Stimulated activated CD4-positive, alpha-beta T cell treated with anti-CD3 and anti-CD28 coated beads, Interleukin-2, amount 100 ng/mL, for 48 hours (primary cell): ENCODE measurements at places on chromosomes 6 and 20.

- DNase-seq, result no peak
These were observed 115.5 kb downstream of the TNFAIP3 start for GRCh38 chr6:137982418-137983189.

DNA sequence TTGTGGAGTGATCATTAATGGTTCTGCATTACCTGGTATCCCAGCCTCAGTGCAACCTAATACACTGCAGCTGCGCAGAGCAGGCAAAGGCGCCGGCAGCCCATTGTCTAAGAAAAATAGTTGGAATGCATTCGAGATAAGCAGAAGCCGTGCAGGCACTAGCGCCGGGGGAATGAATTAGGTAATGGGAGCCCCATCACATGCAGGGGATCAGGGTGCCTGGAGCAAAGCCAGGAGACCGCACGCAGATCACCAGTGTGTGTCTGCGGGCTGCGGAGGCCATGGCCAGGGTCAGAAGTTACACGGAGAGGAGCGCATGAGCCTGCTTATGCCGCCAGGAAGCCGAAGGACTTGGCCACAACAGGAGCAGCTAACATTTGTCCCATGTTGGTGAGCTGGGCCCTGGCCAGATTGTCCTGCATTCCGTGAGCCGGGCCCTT, 156.8 kb downstream of the DLL1 start:
- DNase-seq, result no peak

DNA sequence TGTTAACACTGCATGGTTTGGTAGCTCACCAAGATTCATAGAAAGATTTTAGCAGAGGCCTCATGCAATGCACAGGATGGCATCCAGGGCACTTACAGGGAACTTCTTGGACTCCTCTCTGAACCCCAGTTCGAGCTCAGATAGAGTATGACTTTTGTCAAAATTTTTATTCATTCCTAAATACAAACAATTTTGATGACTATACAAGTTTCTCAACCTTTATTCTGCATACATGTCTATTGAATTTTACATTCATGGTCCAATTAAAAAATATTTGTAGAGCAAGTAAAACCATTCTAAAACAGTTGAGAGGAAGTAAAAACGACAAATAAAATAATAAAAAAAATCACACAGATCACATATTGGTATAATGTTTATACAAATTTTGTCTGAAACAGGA, 219.0 kb upstream of the MAN1A1 start:
- DNase-seq, result no peak

GRCh38 chr6:157233156-157233555, 90.2 kb downstream of the TMEM242 start:
- DNase-seq, result no peak

DNA sequence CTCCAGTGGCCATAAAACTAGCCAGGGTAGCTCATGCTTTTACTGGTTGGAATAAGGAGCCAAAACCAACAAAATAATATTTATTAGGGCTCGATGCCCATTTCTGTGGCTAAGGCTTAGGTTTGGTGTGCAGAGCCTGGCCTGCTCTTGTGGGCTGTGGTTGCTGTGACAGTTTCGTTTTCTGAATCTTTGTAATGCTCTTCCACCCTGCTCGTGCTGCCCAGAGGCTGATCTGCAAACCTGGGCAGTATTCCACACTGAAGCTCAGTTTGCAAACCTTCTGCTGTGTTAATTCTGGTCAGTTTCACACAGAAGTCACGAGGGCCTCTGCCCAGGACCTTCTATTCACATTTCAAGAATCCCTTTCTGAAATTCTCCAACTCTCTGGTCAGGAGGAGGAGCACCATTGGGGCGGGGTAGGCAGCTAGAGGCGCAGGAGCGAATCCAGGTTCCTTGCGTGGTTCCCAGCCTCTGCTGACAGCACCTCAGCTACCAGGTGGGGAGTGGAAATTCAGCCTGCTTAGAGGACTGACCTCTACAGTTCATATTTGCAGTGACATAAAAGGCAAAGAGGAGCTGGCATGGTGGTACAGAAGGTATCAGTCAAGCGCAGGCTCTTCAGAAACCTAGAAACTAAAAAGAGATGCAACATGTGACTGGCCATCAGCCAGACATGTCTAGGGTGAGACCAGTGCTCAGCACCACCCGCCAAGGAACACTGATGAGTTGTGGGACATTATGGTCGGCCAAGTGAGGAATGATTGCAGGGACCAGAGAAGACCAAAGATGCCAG, 14.3 kb upstream of the C20orf144 start:
- no peak for DNase-seq

DNA sequence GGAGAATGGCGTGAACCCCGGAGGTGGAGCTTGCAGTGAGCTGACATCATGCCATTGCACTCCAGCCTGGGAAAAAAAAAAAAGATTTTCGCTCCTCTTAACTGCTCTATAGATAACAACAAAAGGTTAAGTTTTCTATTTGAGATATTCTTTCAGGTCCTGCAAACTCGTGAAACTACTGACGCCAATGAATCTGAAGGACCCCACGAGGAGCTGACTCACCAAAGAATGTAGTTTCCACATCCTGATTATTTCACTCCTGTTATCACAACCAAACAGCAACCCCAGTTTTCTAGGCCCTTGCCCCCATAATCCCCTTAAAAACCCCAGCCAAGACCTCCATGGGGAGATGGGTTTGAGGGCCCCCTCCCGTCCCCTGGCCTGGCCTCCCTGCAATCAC, 58.7 kb downstream of the OTOR start:
- DNase-seq, result no peak

GRCh38 chr20:2093159-2093781, 8.4 kb upstream of the STK35 start:
- DNase-seq, result peak; percentile 15

GRCh38 chr6:168447282-168447681, 6.3 kb downstream of the SMOC2 start:
- no peak for DNase-seq

GRCh38 chr6:13248053-13248452, 80.3 kb downstream of the TBC1D7 start:
- DNase-seq, result no peak

GRCh38 chr6:83860359-83860755, 868 bp downstream of the CYB5R4 start:
- no peak for DNase-seq

DNA sequence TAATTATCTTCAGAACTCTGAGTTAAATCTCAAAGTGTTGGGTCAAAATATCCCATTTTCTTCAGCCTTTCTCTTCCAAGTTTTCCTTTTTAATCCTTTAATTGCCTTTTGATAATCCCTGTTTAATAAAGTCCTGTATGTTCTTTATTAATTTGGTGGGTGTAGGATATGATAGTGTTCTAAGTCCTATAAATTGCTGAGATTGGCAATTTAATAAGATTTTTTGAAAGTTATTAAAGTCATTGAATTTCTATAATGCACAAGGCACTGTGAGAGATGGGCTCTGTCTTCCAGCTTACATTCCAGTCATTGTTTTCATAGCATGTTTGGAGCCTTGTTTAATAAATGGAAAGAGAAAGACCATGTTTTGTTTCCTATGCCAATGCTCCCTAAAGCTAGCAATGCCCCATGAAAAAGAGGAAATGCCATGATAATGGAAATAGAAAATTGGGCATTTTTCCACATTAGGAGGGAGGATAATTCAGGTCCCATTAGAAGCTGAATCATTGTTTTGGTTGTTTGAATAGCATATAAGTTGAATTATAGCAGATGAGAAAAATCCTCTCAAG, 404.8 kb downstream of the CD109 start:
- no peak for DNase-seq

- no peak for DNase-seq
These were observed 9.9 kb downstream of the BCL2L1 start for GRCh38 chr20:31712564-31713311.

GRCh38 chr20:41344938-41345728, 4.5 kb downstream of the LPIN3 start:
- no peak for DNase-seq

- no peak for DNase-seq
These were observed 84.3 kb downstream of the SHLD1 start for GRCh38 chr20:5834436-5835005.

- DNase-seq, result peak; percentile 90
These were observed 30.6 kb upstream of the ZNF184 start for GRCh38 chr6:27503436-27504030.

GRCh38 chr20:15658295-15658694, 915.0 kb downstream of the KIF16B start:
- no peak for DNase-seq

DNA sequence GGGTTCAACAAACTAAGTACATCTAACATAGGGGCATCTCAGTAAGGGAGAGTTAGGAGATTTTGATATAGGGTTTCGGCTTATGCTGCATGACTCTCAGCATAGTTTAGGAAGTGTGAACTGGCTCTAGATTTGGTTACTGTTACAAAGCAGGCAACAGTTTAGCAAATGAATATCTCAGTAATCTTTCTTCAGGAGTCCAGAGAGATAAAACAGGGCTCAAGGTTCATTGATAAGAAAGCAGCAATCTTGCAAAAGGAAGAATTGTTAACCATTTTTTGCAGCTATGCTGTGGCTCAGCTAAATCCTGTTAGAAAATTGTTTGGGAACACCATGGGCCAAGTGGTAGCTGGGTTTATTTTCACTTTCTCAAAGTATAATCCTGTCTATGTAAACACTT, 161.3 kb downstream of the MEI4 start:
- no peak for DNase-seq

- DNase-seq, result no peak
These were observed 58.0 kb downstream of the TBXT start for GRCh38 chr6:166109608-166110007.

GRCh38 chr20:23668477-23668951, 20.3 kb downstream of the CST4 start:
- peak; percentile 28 for DNase-seq

- no peak for DNase-seq
These were observed 764 bp upstream of the SNAP25 start for GRCh38 chr20:10217721-10218410.

- peak; percentile 44 for DNase-seq
These were observed 27.8 kb downstream of the FGD2 start for GRCh38 chr6:37033255-37033654.

DNA sequence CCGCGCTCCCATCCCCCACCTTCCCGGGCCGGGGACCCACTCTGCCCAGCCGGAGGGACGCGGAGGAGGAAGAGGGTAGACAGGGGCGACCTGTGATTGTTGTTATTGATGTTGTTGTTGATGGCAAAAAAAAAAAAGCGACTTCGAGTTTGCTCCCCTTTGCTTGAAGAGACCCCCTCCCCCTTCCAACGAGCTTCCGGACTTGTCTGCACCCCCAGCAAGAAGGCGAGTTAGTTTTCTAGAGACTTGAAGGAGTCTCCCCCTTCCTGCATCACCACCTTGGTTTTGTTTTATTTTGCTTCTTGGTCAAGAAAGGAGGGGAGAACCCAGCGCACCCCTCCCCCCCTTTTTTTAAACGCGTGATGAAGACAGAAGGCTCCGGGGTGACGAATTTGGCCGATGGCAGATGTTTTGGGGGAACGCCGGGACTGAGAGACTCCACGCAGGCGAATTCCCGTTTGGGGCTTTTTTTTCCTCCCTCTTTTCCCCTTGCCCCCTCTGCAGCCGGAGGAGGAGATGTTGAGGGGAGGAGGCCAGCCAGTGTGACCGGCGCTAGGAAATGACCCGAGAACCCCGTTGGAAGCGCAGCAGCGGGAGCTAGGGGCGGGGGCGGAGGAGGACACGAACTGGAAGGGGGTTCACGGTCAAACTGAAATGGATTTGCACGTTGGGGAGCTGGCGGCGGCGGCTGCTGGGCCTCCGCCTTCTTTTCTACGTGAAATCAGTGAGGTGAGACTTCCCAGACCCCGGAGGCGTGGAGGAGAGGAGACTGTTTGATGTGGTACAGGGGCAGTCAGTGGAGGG, 2.8 kb downstream of the SOX4 start:
- peak; percentile 1 for DNase-seq

DNA sequence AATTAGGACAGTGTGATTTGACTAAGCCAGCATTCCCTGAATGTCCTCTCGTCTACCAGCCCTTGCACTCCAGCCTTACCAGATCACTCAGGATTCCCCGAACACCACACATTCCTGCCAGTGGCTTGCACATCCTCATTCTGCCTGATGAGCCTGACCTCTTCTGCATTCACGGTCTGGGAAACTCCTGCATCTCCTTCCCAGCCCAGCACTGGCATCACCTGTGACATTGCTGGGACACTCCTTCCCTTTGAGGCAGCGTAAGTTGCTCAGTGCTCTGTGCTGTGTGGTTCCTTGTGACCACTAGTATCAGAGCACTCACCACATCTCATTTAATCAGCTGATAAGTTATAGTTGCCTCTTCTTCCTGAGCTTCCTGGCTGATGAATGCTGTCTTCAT, 17.3 kb downstream of the NCOA7 start:
- DNase-seq, result no peak

GRCh38 chr20:34045294-34045693, 51.6 kb downstream of the RALY start:
- no peak for DNase-seq

- DNase-seq, result no peak
These were observed 47.2 kb downstream of the TRERF1 start for GRCh38 chr6:42404484-42404883.

DNA sequence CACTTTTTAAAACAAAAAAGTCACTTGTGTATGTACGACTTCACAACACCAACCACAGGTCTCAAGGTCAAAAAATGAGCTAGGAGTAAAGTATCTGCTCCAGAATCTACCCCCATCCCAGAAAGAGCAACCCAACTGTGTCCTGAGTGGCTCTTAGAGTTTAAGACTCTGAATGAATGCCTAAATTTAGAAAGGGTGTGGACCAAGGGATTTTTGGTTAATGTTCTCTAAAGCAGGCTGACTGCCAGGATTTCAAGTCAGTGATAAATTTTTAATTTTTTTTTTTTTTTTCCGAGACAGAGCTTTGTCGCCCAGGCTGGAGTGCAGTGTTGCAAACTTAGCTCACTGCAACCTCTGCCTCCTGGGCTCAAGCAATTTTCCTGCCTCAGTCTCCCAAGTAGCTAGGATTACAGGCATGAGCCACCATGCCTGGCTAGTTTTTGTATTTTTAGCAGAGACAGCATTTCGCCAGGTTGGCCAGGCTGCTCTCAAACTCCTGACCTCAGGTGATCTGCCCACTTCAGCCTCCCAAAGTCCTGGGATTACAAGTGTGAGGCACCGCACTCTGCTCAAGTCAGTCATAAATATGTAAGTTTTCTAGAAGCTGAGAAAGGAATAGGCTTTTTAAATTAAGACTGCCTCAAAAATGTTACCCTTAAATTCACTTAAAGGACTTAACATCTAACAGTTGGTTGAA, 20.2 kb downstream of the STAU1 start:
- no peak for DNase-seq

GRCh38 chr6:104640150-104640700, 219.5 kb downstream of the HACE1 start:
- DNase-seq, result no peak

DNA sequence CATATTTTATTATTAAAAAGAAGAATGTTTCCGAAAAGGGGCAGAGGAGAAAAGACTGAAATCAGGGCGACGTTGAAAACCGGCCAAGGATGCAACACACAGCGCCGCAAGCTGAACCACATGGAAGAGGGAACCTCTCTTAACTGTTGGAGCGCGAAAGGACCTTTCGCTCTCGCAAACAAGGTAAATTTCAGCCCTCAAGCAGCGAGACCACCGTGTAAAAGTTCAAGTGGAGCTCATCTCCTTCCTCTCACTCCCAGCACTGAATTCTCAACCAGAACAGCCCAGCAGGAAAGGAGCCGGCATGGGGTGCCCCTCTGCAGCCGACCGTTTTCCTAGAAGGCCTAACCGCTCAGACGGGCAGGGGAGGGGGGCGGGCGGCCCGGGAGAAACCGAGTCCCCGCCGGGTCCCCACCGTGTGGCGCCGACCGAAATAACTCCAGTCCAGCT, 621 bp downstream of the GPR63 start:
- DNase-seq, result no peak

- DNase-seq, result no peak
These were observed 23.1 kb upstream of the DCBLD1 start for GRCh38 chr6:117459204-117459944.

GRCh38 chr6:139577763-139578604, 203.5 kb upstream of the CITED2 start:
- DNase-seq, result no peak
